ENCODE measurements at places on chromosomes 4 and X.

DNA sequence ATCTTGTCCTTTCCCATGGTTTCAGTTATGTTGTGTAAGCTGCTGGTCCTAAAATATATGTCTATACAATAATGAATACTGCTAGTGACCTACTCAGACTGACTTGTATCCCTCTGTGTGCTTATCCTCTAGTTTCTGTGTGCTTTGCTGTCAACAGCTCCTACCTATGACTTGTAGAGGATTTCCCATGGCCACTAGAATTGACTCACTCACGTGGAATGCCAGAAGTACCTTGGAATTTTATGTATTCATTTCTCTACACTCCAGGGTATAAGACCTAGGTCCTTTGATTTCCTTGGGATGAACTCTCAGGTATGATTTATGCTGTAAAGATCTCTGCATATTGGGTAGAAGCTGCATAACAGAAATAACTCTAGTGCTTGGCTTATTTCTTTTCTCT lies 279.9 kb upstream of the SLIT2 start:
- DNase-seq = no peak

DNA sequence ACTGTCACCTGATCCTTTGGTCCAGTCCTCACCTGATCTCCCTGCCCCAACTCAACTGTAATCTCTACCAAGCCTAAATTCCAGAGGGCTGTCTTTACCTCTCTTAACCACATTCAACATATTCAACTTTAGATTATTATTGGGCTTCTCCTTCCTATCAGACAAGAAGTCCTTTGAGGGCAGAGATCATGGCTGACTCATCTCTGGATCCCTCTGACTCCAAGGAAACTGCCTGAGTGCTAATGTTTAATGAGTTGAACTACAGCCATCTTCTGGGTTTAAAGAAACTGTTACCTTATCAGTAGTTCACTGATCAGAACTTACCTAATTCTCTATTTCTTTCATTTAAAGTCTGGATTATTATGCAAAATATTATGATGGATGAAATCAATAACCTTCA lies 135.7 kb downstream of the GPC3 start:
- DNase-seq = no peak

DNA sequence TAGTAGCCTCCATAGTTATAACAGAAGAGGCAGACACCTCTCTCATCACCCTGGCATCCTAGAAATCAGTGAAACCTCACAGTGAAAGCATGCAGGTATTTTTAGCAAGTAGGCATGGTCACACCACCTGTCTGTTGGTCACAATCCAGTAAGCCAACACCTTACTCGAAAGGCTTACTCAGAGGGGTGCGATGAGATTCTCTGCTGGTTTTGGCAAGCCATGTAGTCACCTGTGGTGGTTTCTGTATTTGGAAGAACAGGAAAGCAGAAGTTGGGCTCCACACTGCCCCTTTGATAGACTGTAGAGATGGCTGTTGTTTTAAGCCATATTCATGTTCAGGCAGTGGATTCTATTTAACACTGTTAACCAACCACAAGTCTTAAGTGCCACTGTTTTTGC lies 134.7 kb downstream of the DCLK2 start:
- no peak for DNase-seq

GRCh38 chr4:99762728-99763127 lies 53.9 kb upstream of the DAPP1 start:
- no peak for DNase-seq

DNA sequence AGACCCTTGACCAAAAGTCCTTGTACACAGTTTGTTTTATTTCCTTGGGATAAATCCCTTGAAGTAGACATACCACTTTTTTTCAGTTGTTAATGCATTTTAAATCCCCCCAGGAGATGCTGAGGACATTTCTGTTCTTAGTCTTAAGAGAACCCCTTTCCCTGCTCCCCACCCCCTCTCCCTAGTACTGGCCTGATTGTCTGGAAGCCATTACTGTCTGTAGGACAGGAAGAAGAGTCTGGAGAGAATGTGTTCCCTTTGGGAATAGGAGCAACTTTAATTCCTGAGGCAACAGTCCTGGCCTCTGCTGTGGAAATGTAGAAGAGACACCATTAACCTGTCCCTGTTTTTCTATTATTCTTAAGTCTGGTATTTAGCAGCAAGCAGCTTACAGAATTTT lies 52.3 kb upstream of the TMEM131L start:
- DNase-seq = no peak

GRCh38 chrX:123871309-123871708 lies 11.5 kb downstream of the XIAP start:
- no peak for DNase-seq

DNA sequence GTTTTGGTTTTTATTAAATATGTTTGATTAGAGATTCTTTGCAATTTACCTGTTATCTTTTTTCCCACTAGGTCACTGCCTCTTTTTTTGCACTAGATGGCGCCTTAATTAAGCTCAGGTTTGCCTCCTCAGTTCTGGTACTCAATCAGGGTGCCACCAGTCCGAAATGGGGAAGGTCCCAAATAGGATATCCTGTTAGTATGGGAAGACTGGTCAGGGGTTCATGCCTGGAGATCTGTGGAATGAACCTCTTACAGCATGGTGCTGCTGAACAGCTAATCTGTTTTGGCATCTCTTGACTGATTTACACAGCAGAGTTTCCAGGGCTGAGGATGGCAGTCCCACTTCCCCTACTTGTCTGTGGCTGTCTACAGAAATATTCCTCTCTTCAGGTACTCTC lies 24.2 kb upstream of the VSIG1 start:
- DNase-seq = peak; percentile 15

GRCh38 chrX:12921886-12922598 lies 15.6 kb downstream of the TLR8 start:
- no peak for DNase-seq

- no peak for DNase-seq
These were observed 4.5 kb downstream of the CASP3 start for GRCh38 chr4:184644553-184645307.

DNA sequence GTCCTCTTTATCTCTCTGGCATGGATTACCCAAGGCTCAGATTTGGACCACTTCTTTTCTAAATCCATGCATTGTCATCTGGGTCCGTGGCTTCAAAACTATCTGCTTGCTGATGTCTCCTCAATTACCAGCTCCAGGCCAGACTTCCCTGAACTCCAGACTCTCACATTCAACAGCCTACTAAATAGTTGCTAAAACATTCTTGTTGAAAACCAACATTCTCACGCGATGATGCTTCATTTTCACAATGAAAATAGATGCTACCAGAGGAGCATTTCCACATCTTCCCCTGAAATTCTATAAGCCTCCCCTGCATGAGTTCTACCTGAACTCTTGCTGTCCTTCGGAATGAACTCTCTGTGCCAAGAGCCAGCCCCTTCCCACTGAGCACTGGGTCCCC lies 5.2 kb upstream of the TLR6 start:
- no peak for DNase-seq

DNA sequence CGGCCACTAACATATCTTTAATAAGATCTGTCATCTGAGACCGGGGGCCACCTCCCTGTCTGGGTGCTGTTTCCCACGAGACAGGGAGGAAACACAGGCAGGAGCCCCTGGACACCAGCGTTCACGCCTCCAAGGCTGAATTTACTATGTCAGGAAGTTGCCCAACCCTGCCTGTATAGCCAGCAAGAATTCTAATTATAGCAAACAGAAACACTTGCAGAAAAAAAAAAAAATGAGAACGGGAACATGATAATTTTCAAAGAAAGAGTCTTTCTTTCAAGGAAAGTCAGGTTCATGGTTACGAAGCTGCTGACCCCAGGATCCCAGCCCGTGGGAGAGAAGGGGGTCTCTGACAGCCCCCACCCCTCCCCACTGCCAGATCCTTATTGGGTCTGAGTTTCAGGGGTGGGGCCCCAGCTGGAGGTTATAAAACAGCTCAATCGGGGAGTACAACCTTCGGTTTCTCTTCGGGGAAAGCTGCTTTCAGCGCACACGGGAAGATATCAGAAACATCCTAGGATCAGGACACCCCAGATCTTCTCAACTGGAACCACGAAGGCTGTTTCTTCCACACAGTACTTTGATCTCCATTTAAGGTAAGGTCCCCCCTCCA lies at the start of gene IL3RA:
IL3RA (plus strand) TSS at position 455 of the 613 bp plus-strand sequence. CDS start 4,981 bp downstream, outside the sequence.
- no peak for DNase-seq

GRCh38 chr4:101009471-101009870 lies 337.9 kb downstream of the PPP3CA start:
- no peak for DNase-seq

- no peak for DNase-seq
These were observed 49.5 kb downstream of the COQ2 start for GRCh38 chr4:83234902-83235644.

DNA sequence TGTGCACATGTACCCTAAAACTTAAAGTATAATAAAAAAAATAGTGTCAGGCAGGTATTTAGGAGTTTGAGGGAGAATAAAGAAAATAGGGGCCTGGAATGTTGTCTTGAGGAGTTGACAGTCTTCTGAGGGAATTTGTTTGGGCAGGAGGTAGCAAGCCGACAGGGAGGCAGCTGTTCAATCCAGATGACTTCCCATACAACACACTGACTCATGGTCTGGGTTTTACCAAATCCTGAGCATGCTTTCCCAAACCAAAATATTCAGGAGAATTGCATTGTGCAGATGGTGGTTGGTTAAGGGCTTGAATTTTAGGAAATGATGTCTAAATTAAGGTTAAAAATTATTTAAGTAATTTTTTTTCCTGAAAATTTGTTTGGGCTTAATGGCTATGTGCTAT lies 430.0 kb downstream of the INPP4B start:
- no peak for DNase-seq

DNA sequence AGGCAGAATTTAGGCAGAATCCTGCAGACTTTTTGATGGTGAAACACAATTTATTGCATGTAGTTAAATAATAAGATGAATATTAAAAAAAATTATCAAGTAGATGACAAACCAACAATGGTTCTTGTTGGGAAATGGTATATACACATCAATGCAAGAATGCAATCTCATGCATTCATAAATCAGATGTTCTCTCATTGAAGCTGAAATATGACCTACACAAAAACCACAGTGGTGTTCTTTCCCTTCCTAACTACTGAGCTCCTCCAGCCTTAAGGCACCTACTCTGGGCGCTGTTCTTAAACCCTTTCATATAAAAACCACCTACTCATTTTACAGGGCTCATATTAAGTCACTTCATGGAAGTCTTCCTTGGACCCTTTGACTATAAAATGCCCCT lies 64.1 kb downstream of the ANTXR2 start:
- DNase-seq = no peak

DNA sequence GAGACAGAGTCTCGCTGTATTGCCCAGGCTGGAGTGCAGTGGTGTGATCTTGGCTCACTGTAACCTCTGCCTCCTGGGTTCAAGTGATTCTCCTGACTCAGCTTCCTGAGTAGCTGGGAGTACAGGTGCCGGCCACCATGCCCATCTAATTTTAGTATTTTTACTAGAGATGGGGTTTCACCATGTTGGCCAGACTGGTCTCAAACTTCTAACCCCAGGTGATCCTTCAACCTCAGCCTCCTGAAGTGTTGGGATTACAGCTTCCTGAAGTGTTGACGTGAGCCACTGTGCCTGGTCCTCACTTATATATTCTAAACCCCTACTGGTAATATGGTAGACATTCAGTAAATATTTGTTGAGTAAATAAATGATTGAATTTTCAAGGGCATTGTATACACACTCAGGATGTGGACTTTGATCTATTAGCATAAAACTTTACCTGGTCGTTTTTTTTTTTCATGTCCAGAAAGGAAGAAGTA lies 33.0 kb downstream of the MTHFD2L start:
- no peak for DNase-seq

GRCh38 chrX:54248309-54248708 lies 65.3 kb upstream of the FAM120C start:
- no peak for DNase-seq

DNA sequence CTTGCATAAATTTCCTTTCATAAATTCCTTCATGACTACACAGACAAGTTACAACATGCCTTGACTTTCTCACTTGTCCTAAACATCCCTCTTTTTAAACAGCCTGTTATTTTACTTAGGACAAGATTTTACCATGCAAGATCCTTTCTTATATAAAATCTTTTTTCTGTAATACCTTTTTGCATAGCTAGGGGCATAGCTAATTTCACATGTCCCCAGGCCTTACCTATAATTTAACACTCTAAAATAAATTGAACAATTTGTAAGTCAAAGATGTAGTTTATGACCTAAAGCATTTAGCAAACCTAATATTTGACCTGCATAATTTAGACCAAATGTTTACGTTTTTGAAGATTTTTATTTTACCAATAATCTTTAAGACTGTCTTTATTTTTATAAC lies 396.3 kb upstream of the FSTL5 start:
- DNase-seq = no peak

DNA sequence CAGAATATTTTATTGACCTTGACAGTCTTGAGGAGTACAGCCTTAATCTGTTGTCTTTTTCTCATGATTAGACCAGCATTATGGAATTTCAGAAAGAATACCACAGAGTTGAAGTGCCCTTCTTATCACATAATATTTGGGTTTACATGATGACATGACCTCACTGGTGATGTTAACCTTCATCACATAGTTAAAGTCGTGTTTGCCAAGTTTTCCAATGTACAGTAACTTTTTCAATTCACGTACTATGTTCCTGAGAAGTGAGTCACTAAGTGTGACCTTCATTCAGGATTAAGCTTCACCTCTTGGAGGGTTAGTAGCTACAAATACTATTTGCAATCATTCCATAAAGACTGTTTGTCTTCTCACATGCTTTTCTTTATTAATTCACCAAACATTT lies 52.1 kb downstream of the RAB40A start:
- no peak for DNase-seq

DNA sequence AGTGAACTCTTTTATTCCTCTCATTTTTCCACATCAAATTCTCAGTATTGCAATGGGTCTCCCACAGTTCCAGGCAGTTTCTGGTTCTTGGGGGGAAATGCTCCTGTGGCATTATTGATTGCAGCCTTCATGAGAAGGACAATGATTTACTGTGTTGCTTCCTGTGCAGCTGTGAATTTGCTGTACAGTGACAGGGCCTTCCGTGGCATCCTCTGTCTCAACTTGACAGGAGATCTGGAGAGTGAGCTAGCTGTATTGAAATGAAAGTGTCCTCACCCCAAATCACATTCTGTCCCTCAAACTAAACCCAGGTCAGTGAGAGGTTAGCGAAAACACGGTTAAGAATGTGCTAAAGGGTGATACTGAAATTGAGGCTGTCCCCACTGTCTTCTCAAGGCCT lies 77.1 kb upstream of the ATOH1 start:
- DNase-seq = no peak

DNA sequence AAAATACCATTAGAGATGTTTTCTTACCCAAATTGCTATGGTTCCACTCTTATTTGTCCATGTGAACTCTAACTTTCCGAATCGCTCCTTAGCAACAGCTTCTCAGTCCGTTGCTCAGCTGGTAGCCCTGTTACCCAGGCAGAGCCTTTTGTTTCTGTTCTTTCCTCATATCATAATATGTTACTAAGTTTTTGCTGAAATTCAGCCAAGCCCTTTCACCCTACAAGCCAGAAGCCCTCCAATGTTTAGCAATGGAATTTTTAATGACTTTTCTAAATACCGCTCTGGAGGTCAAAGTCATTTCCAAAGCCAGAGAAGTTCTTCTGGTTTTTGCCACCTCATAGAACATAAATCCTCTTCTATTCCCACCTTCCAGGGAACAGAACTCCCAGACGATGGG lies 1029.5 kb downstream of the C4orf33 start:
- no peak for DNase-seq
